Activated T-cell treated with anti-CD3 and anti-CD28 coated beads, Interleukin-2, amount 50 U/mL, for 72 hours (primary cell): ENCODE measurements at places on chromosomes 3 and 15. TPM values are rescaled to one million over a fixed set of nuclear protein-coding genes. Genes with fewer than 3 reads are reported as not detected.
A peak's percentile ranks its signal among the peaks of the same experiment; 100 is the strongest.

SLC9C1 gene
- total RNA-seq, result not detected

CEP97 gene
- total RNA-seq, result 19.2 TPM

ABHD6 gene
- 7.3 TPM for total RNA-seq

- no peaks in the 10 kb centered on the region for H3K27me3 ChIP-seq
- H3K4me1 ChIP-seq, result no peaks in the 10 kb centered on the region
- H3K4me3 ChIP-seq, result no peak overlapping the region
- H3K27ac ChIP-seq, result no peak overlapping the region
- H3K36me3 ChIP-seq, result peaks cover 11% of the 10 kb centered on the region
- no peak for DNase-seq
Observed at GRCh38 chr3:50890688-50891344, 216.1 kb downstream of the DOCK3 start.

CAV3 gene
- not detected for total RNA-seq

ACVR2B gene
- 9.1 TPM for total RNA-seq

- H3K4me3 ChIP-seq, result no peak overlapping the region
- peaks cover 3% of the 10 kb centered on the region for H3K36me3 ChIP-seq
- peak overlapping the region; percentile 1 for H3K27ac ChIP-seq
- DNase-seq, result no peak
- no peaks in the 10 kb centered on the region for H3K27me3 ChIP-seq
Observed at GRCh38 chr3:15295506-15295905, 36.9 kb downstream of the SH3BP5 start.

DNA sequence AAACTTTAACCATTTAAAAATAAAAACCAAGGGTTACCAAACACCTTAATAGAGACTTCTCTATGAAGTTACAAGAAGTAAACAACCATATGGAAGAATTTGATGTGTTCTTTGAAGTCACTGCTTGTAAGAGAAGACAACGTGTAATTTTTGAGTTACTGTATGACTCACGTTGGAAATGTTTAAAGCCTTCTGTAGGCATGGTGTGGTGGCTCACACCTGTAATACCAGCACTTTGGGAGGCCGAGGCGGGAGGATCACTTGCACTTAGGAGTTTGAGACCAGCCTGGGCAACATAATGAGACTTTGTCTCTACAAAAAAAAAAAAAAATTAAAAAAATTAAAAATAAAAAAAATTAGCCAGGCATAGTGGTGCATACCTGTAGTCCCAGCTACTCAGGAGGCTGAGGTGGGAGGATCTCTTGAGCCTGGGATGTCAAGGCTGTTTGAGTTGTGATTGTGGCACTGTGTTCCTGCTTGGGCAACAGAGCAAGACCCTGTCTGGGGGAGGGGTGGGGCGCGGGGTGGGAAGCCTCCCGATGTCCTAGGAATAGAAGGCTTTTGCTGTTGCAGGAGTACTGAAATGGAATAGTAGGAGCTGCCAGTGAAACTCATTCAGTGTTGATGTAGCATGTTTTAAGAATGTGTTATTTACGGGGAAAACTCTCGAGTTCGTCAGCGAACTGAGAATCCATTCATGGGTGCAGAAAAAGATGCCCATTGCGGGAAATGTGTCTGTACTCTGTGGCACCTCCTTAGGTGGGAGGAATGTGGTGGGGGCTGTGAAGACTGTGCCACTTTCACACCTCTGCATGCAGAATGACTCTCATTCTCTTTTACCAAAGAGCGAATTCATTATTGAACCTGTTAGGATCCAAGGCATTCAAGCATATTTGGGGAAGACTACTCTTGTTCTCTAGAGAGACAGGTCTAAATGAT, 134.2 kb downstream of the FNDC3B start:
- H3K4me3 ChIP-seq, result no peak overlapping the region
- H3K27me3 ChIP-seq, result no peaks in the 10 kb centered on the region
- H3K36me3 ChIP-seq, result no peaks in the 10 kb centered on the region
- H3K27ac ChIP-seq, result no peak overlapping the region
- peaks cover 18% of the 10 kb centered on the region for H3K4me1 ChIP-seq

DNA sequence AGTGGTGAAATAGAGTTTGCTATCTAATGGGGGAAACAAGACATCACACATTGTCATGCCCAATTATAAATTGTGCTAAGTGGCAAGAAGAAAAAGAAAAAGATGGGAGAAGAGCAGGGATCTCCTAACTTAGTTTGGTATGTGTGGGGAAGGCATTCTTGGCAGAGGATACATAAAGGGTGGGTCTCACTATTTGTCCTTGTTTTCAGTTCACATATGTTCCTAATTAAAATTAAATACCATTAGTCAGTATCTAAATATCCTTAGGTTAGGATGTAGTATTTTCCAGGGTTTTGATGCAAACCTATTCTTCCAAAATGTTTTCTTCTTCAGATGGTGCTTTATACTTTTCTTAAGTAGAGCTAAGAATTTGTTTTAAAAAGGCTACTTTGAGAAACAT, 173.7 kb downstream of the B3GALNT1 start:
- H3K4me1 ChIP-seq, result no peaks in the 10 kb centered on the region
- no peak for DNase-seq
- no peak overlapping the region for H3K27ac ChIP-seq
- H3K36me3 ChIP-seq, result no peaks in the 10 kb centered on the region
- H3K27me3 ChIP-seq, result peaks cover 17% of the 10 kb centered on the region
- no peak overlapping the region for H3K4me3 ChIP-seq

GRCh38 chr3:195083659-195084058, 187.3 kb downstream of the XXYLT1 start:
- no peaks in the 10 kb centered on the region for H3K27me3 ChIP-seq
- DNase-seq, result no peak
- no peaks in the 10 kb centered on the region for H3K36me3 ChIP-seq
- H3K4me3 ChIP-seq, result no peak overlapping the region

- H3K27ac ChIP-seq, result no peak overlapping the region
- no peaks in the 10 kb centered on the region for H3K36me3 ChIP-seq
- no peaks in the 10 kb centered on the region for H3K27me3 ChIP-seq
- H3K4me1 ChIP-seq, result no peaks in the 10 kb centered on the region
- no peak overlapping the region for H3K4me3 ChIP-seq
Observed at GRCh38 chr3:160826991-160827390, 71.0 kb downstream of the PPM1L start.

DNAH12 gene
- 0.21 TPM for total RNA-seq

DNA sequence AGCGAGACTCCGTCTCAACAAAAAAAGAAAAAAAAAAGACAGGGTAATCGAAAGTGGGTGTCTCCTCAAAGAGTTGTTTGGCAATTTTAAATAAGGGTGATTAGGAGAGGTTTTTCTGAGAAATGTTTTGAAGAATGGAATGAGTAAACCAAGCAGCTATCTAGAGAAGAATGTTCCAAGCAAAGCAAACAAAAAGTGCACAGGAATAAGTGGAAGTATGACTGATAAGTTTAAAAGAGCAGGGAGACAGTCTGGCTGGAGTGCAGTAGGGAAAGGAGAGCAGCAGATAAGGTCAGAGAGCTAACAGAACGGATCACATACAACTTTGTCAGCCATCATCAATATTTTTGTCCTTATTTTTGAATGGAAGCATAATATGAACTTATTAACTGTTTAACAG, 853.5 kb downstream of the TUSC7 start:
- no peaks in the 10 kb centered on the region for H3K36me3 ChIP-seq
- no peak for DNase-seq
- H3K27me3 ChIP-seq, result no peaks in the 10 kb centered on the region
- H3K4me3 ChIP-seq, result no peak overlapping the region

GRCh38 chr3:101970905-101971304, 121.6 kb downstream of the NFKBIZ start:
- no peak for DNase-seq
- no peaks in the 10 kb centered on the region for H3K27me3 ChIP-seq
- H3K4me1 ChIP-seq, result no peaks in the 10 kb centered on the region
- peaks cover 8% of the 10 kb centered on the region for H3K36me3 ChIP-seq

- H3K4me3 ChIP-seq, result no peak overlapping the region
- no peaks in the 10 kb centered on the region for H3K36me3 ChIP-seq
- H3K27me3 ChIP-seq, result no peaks in the 10 kb centered on the region
- peaks cover 12% of the 10 kb centered on the region for H3K4me1 ChIP-seq
- H3K27ac ChIP-seq, result no peak overlapping the region
Observed at GRCh38 chr3:43063114-43063513, 42.8 kb downstream of the POMGNT2 start.

GRCh38 chr15:44066211-44066827, 128.8 kb downstream of the FRMD5 start:
- no peak overlapping the region for H3K4me3 ChIP-seq
- DNase-seq, result peak; percentile 75
- H3K36me3 ChIP-seq, result no peaks in the 10 kb centered on the region

LRRC28 gene
- 23.3 TPM for total RNA-seq

- H3K4me1 ChIP-seq, result no peaks in the 10 kb centered on the region
- no peak for DNase-seq
- H3K36me3 ChIP-seq, result no peaks in the 10 kb centered on the region
- no peak overlapping the region for H3K4me3 ChIP-seq
Observed at GRCh38 chr3:19877656-19878055, 56.4 kb downstream of the EFHB start.

DNA sequence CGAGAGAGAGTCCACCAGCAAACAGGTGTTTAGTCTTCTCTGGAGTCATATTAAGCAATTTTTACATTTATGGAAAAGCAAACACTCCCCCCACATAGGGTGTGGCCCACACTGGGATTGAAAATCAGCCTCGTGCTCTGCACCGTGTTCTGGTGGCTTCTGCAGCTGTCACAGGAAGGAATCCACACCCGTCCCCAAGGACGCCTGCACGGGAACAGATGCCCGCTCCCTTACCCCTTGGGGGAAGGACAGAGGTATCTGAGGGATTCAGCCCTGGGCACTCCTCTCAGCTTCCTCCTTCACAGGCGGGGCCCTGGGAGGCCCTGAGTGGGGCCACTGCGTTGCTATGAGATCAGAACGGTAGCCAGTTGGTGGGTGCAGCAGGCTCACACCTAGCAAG, 27.8 kb downstream of the LIPC start:
- peaks cover 94% of the 10 kb centered on the region for H3K4me1 ChIP-seq
- no peaks in the 10 kb centered on the region for H3K36me3 ChIP-seq
- no peaks in the 10 kb centered on the region for H3K27me3 ChIP-seq

HOMER2 gene
- total RNA-seq, result 10.9 TPM

NR1I2 gene
- total RNA-seq, result 0.25 TPM

CCDC191 gene
- total RNA-seq, result 4.8 TPM

CISH gene
- 271 TPM for total RNA-seq

GCHFR gene
- 44.8 TPM for total RNA-seq

CPN2 gene
- not detected for total RNA-seq

DNA sequence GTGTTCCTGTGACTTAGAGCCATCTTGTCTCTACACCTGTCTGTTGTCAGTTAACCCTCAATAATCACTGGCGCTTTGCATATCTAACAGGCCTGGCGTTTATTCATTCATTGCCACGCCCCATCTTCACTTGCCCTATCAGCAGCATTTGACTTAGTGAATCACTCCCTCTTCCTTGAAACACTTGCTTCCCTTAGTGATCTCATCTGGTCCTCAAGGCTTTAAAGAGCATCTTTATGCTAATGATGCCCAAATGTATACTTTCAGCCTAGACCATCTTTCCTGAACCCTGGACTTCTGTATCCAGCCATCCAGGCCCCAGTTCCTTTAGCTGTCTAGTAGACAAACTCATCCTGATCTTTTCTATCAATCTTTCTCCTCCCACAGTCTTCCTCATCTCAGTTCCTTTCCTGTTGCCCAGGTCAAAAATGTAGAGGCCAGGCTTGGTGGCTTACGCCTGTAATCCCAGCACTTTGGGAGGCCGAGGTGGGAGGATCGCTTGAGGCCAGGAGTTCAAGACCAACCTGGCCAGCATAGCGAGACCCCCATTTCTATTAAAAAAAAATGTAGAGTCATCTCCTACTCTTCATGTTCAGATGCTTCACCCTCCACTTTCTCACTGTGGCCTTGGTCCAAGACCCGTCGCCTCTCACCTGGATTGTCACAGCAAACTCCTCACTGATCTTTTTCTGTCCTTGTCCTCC, 1.4 kb upstream of the IGDCC4 start:
- DNase-seq, result no peak
- H3K4me1 ChIP-seq, result peaks cover 20% of the 10 kb centered on the region
- peaks cover 64% of the 10 kb centered on the region for H3K27me3 ChIP-seq
- no peak overlapping the region for H3K27ac ChIP-seq

GRCh38 chr3:127821394-127821793, 921 bp downstream of the MGLL start:
- H3K4me1 ChIP-seq, result peaks cover 10% of the 10 kb centered on the region
- peaks cover 60% of the 10 kb centered on the region for H3K27me3 ChIP-seq
- H3K27ac ChIP-seq, result no peak overlapping the region
- no peak overlapping the region for H3K4me3 ChIP-seq

DNA sequence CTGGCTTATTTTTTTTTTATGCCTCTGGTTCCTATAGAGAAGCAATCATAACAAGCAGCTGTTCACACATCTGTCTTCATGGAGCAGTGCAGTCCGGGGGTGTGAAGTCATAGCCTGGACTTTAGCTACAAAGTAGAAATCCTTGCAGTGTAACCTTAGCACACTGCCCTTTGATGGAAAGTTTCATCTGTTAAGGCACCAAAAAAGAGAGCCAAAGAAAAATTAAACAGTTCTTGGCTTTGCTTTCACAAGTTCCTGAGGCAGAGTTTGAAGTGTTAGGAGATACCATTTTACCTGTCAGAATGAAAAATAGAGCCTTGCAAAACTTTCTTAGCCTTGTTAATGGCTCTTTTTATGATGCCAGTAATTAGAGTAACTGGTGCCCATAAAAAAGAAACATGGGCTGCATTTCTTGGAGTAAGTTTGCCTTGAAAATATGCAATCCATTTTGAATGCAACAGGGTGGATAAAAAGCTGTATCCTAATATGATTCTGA, 84.1 kb downstream of the PIK3R4 start:
- H3K27me3 ChIP-seq, result no peaks in the 10 kb centered on the region
- no peak for DNase-seq
- H3K27ac ChIP-seq, result no peak overlapping the region
- no peaks in the 10 kb centered on the region for H3K4me1 ChIP-seq
- H3K4me3 ChIP-seq, result no peak overlapping the region

DNA sequence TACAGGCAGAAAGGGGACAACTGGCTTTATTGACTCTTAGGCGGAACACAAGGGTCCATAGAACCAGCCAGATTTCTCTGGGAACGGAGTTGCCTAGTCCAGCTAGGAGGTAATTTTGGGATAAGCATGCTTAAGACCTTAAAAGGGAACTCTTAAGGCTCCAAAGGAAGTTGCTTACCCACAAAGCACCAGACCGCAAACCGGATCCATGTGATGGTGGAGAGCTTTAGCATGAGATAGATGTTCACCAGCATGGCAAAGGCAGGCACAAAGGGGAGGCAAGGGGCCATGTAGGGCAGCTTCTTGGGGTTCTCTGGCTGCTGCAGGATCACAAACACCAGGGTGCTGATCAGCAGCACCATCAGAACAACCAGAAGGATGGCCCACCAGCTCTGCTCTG, 61.4 kb downstream of the CLDN11 start:
- no peak overlapping the region for H3K27ac ChIP-seq
- no peak overlapping the region for H3K4me3 ChIP-seq
- no peaks in the 10 kb centered on the region for H3K36me3 ChIP-seq
